ENCODE measurements at places on chromosomes 5 and 9.

GRCh38 chr9:42386477-42386876 lies 203.0 kb downstream of the SPATA31A6 start:
- DNase-seq: no peak

GRCh38 chr5:57687596-57687995 lies 205.0 kb upstream of the ACTBL2 start:
- no peak for DNase-seq

GRCh38 chr9:7980041-7980440 lies 180.5 kb upstream of the DMAC1 start:
- DNase-seq: no peak

- DNase-seq: no peak
These were observed 45.5 kb downstream of the PUM3 start for GRCh38 chr9:2798423-2798822.

- DNase-seq: no peak
These were observed 19.6 kb upstream of the INSL6 start for GRCh38 chr9:5205071-5205470.

DNA sequence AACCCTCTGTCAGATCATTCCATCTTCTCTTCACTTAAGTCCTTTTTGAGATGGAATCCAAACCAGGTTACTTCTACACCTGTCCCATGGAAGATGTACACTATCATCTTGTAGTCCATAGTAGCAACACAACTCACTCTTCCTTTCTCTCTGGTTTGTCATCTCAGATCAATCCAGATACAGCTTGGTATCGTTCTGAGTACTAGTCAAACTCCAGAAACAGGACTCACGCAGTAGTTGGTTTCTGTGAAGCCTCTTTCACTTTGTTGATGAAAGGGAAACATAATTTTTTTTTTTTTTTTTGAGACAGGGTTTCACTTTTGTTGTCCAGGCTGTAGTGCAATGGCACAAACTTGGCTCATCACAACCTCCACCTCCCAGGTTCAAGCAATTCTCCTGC lies 484.0 kb downstream of the PRDM9 start:
- DNase-seq: no peak

All from stimulated activated CD8-positive, alpha-beta memory T cell treated with anti-CD3 and anti-CD28 coated beads, Interleukin-7, amount 100 ng/mL, for 24 hours (primary cell).